ENCODE measurements at places on chromosomes 1 and 21. TPM values are rescaled to one million over a fixed set of nuclear protein-coding genes. Genes with fewer than 3 reads are reported as not detected.

GRCh38 chr1:167860231-167860923 is 53.6 kb downstream of the ADCY10 start:
- no peak for DNase-seq

DNA sequence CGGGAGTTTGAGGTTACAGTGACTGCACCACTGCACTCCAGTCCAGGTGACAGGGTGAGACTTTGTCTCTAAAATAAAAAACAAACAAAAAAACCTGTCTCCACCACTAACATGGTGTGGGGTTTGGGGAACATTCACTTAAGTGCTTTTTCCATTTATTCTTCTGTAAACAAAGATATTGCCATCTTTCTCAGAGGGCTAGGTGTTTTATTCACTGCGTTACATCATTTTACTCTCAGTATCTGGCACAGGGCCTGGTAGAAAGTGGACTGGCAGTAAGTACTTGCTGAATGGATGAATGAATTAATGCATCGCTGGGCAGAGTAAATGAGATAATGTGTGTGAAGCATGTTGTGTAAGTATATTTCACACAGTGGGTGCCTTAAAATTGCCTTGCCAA is 20.1 kb downstream of the KIAA0040 start:
- DNase-seq = no peak

The DPT gene
- polyA plus RNA-seq = not detected

The XPR1 gene
- polyA plus RNA-seq = 23.9 TPM

DNA sequence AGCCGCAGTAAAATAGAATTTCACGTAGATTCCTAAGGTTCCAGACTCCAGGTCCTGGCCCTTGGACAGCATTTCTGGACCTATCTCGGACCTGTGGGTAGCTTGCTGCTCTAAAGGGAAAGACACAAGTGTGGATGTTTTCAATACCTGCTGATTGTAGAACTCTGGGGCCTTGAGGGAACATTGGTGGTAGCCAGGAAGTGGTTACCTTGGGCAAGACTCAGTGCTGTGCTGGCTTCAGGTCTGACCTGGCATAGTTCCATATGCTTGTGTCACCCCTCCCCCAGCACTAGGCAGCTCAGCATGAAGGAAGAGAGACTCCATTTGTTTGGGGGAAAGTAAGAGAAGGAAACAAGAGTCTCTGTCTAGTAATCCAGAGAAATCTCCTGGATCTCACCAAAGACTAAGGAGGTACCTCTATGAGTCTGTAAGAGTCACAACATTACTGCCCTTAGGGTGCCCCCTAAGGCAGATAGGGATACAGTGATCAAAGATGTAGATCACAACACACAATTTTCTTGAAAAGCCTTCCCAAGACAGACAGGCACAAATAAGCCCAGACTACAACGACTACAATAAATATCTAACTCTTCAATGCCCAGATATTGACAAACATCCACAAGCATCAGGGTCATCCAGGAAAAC is 398.8 kb downstream of the TGFB2 start:
- DNase-seq = no peak

The SPATA17 gene
- not detected for polyA plus RNA-seq

DNA sequence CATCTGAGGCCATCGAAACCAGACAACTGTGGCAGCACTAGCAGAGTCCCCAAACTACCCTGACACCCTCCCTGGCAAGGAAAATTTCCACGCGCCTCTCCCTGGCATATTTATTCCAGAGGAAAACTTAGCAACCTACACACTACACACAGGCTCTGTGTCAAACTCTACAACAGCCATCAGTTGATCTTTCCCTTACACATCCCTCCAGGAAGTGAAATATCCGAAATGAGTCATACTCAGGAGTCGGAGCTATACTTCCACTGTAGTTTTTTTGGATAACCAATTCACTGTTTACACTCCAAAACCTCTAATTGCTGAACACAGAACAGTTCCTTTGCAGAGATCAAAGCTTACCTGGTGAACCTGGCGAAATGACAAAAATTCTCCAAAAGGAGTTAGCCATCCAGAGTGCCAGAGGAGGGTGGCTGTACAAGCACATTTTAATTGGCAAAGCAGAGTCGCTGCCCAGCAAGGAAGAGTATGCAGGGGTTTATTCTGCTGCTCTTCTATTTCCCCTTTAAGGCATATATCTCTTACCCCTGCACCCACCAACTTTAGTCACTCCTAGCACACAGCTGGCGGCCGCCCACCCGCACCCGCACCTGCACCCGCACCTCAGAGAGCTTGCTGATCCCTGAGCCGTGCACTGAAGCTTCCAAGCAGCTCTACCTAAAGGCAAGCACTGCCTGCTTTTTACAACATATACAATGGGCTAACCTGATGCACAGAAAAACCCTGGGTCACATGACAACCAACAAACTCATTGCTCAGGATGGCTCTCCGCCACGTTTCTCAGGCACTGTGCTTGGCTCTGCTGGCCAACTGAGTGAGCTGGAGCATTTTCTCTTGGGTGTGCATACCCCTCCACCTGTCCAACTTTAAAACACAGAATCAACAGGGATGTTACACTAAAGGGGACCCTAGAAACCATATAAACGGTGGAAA is 54.9 kb downstream of the CAPZB start:
- DNase-seq = peak; percentile 85

- DNase-seq = peak; percentile 46
Measured at GRCh38 chr1:34681480-34682451, 73.1 kb upstream of the GJB5 start.
